Panc1 (cell line): ENCODE measurements at places on chromosomes 7 and 10. TPM values are rescaled to one million over a fixed set of nuclear protein-coding genes. Genes with fewer than 3 reads are reported as not detected.

DNA sequence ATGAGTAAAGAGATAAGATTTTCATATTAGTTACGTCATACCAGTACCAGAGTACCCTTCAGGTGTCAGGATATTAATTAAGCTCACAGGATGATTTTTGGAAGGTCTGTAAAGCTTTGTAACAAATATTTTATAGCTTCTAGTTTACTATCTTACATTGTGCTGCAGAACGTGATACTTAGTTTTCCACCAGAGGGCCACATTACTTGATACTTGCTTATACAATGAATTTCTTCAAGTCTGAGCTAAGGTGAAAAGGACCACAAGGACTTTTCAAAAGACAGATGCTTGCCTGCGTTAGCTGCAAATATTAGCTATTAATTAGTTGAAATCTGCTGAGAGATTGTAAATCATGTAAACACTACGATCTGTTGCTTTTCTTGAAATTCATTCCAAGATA, 12.2 kb downstream of the FOXP2 start:
- DNase-seq, result no peak

VSTM2A gene
- not detected for total RNA-seq

TEX47 gene
- not detected for total RNA-seq

JCAD gene
- 40.7 TPM for total RNA-seq

DNA sequence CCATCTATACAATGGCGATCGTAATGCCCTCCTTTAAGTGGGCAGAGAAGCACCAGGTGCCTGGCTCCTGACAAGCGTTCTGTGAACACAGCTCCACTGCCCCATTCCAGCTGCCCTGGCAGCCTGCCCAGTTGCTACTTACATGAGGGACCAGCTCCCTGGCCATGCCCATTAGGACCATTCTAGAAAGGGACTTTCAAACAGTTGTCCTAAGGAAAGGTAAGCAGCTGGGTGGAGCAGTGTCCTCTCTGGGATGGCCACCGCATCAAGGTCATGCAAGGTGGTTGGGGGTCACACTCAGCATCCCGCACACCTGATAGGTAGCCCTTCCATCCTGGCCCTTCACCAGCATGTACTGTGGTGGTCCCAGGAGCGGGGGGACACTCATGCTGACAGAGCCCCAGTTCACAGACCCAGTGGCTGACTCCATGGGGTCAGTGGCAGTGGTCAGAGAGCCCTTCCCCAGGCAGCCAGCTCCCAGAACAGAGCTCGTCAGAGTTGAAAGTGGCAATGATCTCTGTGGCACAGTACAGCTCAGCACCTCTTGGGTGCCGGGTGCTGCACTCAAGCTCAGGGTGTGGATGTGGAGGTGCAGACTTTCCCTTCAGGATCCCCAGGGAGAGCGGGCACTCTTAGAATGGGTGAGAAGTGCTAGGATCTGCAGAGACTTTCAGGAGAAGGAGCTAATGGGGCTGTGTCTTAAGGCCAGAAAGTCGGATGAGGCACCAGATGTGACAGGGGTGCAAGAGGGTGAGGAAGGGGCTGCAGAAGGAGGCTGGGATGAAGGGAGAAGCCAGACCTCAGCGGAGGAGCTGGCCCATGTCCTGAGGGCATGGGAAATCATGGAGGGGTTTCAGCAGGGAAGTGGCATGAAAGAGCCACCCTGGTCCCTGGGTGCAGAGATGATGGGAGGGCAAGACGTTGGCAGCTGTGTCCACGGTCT, 10.9 kb downstream of the MMRN2 start:
- DNase-seq, result no peak

- no peak for DNase-seq
Measured at GRCh38 chr7:157860406-157860805, 523.6 kb downstream of the DNAJB6 start.

- DNase-seq, result no peak
Measured at GRCh38 chr7:46879783-46880182, 702.1 kb downstream of the TNS3 start.

DNA sequence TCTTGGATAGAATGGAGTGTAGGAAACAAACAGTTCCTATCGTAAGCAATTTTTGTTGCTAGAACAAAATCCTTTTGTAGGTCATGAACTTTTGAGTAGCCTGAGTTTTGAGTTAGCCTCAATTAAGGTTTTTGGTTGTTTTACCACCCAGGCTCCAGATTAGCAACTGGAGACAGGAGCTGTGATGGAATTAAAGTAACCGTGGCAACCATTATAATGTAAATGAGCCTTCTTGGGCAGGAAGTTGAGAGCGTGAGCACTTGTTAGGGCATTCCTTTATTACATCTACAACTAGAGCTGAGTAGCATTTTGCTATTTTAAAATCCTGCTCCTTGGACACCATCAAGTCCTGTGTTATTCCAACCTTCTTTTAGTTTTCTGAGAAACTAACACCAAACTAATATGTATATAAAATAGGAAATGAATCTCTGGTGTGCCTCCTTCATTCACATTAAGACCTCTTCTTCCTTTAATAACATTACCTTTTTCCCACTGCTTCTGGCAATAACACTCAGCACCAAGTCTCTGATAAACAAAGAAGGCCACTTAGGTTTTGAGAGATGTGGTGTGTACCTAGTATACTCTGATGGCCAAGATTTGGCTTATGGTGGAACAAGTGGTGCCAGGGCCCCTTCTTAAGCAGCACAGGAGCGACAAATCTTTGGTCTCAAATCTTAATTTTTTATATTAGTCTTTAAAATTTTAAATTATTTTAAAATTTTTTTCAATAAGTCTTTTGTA, 34.0 kb downstream of the AHCYL2 start:
- DNase-seq, result no peak

CYP2C18 gene
- not detected for total RNA-seq
